ENCODE measurements at places on chromosomes 4 and X.

DNA sequence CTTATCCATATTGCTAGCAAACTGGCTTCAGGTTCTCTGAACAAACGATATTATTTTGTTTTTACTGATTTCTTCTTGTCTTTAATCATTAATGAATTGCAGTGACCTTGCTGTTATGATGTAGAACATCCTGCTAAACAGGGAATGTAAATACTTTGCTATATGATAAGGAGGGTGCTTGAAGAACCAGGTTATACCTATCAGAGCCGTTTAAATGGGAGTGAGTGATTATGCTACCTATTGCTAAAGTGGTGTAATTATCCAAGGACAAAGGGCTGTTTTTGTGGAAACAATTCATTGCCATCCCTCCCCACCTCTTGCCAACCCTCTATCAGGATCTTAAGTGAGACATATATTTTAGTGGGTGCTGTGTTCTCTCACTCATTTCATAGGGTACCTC, 788.9 kb downstream of the RPA4 start:
- no peak for DNase-seq

DNA sequence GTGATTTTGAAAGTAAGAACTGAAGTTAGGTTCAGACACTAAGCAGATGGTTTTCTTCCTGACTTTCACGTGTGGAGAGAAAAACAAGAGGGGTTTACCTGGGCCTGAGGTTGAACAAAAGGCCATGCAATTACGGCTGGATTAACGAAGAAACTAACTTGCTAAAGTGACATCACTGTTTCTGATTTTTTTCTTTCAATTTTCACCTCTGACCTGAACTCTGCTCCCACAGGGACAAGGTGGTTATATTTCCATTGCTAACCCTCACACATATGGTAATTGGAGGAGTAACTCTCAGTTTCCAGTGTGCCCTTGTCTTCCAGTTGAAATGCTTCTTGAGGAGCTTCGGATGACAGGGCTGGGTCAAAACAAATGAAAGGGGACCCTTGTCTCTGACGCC, 38.0 kb downstream of the MSN start:
- DNase-seq: no peak

DNA sequence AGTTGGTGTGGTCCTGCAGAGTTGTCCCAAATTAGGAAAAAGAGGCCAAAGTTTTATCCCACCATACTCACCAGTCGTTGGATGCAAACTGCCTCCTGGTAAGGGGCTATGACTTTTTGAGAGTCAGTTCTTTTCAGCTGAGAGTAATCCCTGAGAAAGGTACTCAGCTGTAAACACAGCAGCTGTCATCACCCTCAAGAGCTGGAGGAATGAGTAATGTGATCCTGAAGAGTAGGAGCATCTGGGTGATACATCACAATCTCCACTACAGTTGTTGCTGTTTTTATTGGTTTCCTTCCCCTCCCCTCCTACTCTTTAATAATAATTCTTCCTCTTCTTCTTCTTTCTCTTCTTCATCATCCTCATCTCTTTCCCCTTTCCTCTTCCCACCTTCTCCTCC, 5.7 kb downstream of the MAGEE1 start:
- no peak for DNase-seq

DNA sequence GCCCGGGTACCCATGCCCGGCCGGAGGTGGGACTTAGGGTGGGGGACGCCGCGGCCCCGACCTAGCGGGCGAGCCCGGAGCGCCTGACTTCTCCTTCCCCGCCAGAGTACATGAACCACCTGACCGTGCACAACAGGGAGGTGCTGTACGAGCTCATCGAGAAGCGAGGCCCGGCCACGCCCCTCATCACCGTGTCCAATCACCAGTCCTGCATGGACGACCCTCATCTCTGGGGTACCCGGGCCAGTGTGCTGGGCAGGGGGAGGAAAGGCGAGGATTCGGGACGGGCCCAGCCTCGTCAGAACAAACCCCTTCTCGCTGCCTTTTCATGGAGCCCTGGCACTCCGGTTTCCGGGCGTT, 622 bp downstream of the TAFAZZIN start:
- DNase-seq: no peak

- no peak for DNase-seq
Measured at GRCh38 chrX:134004084-134004483, 18.7 kb upstream of the GPC3 start.

GRCh38 chr4:110208419-110208818, 10.0 kb upstream of the ELOVL6 start:
- DNase-seq: no peak

DNA sequence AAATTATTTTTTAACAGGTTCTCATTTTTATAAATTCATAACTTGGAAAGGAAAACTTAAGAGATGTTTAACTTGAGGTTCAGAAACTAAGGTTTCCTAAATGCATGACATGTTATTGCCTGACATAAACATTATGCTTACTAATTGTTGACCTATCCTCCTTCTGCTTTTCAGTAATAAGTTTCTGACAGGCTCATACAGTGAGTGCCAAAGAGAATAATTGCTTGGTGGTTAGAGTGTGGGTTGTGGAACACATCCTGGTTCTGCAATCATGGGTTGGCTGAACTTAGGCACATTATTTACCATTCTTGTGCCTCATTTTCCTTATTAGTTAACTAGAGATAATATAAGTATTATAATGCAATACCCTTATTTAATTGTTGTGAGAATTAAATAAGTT, 56.5 kb downstream of the BMPR1B start:
- no peak for DNase-seq

DNA sequence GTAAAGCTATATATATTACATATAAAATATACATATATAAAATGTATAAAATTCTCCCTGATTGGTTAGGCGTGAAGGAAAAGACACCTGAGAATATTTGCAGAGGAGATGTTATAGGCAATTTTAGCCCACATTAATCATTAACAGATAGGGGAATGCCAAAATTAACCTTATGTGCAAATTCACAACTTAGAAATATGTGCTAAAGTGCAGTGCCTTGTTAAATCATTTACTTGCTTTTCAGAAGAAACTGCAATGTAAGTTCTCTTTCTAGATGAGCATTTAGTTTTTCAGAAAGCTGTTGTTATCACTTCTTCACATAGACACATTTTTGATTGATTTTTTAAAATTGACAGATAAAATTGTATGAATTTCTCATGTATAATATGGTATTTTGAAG, 5.6 kb downstream of the TASL start:
- no peak for DNase-seq

GRCh38 chr4:26542991-26543390, 40.9 kb upstream of the TBC1D19 start:
- DNase-seq: no peak

DNA sequence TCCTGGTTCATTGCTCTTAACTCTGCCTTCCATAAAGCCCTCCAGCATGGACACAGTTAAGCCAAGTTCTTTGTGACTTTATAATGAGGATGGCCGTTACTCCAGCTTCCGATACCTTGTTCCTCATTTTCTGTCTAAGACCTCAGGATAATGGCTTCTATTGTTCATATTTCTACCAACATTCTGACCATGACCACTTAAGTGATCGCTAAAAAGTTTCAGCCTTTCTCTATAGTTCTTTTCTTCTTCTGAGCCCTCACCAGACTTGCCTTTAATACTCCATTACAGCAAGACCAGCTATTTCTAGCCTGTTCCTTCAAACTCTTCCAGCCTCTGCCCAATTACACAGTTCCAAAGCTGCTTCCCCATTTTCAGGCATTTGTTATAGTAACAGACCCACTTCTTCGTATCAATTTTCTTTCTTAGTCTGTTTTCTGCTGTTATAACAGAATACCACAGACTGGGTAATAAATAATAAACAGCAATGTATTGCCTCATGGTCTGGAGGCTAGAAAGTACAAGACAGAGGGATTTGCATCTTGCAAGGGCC, 12.3 kb downstream of the RNF175 start:
- DNase-seq: no peak

DNA sequence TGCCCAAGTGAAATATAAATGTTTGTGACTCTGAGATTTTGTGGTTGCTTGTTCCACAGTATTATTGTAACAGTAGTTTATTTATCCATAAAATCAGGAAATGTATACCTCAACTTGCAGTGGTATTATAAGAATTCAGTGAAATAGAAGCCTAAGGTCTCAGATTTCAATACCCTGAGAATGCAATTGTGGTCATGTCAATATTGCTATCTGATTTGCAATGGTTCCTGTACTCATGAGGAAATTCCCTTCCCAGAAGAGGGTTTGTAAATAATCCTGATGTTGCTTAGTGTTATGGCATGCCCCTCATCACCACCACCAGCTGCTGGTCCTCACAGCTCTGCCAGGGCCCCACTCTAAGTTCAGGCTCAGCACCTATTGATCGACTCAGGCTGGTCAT, 67.8 kb downstream of the SLC34A2 start:
- no peak for DNase-seq

DNA sequence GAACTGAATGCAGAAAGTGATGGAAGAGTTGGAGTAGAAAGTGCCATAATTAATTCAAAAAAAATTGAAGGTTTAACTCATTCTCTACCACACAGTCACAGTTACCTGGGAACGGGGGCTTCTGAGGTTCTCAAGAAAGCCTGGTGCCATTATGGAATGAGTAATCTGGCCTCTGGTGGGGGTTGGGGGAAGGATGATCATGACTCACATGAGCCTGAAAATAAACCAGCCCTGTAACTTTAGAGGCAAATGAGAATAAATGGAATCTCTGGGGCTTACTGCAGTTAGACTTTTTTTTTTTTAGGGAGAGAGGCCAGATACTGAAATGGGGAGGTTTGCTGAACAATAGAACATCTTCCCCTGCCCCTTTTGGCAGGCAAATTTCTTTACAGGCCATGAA, 55.3 kb downstream of the SOD3 start:
- no peak for DNase-seq

DNA sequence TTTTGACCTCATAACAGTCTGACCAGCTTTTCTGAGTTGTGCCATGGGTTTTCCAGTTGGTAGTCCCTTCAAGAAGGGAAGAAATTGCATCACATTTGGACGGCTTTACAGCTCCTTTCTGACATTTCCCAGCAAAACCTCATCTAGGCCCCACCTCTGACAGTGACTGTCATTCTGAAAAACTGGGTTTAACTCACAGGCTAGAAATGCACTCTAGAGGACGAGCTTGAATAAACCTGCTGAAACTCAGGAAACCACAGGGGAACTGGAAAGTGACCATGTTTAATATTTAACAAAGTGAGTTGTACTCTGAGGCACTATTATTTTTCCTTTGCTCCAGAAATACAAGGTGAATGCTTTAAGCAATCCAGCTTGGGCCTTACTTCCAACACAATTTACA, 434.3 kb upstream of the RASGEF1B start:
- no peak for DNase-seq

DNA sequence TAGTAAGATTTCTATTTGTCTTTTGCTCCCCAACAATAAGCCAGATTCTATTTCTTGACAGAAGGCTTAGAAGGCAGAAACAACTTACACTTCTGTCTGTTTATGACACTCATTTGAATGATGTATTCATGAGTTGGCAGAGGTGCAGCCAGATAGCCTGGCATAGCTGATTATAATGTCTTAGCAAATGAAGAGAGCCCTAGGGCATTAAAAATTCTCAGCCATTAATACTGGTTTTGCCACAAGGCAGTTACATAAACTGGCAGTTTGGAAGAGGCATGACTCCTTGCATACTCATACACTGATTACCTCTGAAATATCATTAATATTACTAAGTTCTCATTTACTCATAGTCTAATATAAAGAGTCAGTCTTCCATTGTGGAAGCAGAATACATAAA, 728.5 kb upstream of the NDST4 start:
- DNase-seq: no peak

DNA sequence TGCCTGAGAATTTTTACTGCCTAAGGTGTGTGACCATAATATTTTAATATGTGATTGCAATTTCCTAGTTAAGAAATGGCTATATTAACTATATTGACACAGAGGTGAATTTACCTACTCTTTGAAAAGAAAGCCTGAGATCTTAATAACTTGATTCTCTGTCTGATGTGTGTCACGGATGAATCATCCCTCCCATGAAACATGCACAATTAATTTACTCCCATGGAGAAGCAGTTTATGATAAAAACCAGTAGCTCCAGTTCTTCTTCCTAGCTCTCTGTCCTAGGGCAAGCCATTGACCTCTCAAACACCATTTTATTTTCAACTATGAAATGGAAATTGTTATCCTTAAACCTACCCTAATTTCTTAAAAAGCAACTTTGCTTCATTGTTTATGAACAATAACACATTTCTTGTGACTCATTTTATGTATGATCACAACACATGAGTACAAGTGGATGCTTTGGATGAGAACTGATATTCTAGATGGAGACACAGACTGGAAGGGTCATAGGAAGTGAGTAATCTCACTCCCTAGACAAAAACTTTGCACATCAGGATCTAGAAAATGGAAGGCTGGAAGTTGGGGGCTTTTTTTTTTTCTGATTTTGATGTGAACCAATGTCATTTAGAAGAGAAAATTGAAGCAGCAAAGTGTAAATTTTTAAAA, 438.3 kb downstream of the GPAT3 start:
- no peak for DNase-seq

- DNase-seq: no peak
Measured at GRCh38 chrX:133350751-133351150, 64.5 kb downstream of the GPC4 start.

GRCh38 chr4:3532751-3533422, 665 bp upstream of the LRPAP1 start:
- peak; percentile 68 for DNase-seq

DNA sequence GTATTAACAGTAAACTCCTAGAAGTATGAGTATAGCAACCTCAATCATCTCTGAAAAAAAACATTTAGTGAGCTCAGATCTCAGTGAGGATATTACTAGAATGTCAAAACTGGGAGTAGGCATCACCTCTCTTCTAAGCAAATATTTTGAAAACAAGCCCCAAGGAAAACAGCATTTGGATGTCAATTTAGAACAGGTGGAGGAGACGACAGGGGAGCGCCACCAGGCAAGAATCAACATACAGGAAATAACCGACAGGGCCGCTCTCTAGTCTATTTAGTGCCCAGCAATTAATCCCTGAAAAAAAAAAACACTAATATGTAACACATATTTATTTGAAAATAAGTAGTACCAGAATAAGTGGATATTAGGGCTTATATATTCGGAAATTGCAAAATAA, 940.3 kb upstream of the ADGRL3 start:
- no peak for DNase-seq

DNA sequence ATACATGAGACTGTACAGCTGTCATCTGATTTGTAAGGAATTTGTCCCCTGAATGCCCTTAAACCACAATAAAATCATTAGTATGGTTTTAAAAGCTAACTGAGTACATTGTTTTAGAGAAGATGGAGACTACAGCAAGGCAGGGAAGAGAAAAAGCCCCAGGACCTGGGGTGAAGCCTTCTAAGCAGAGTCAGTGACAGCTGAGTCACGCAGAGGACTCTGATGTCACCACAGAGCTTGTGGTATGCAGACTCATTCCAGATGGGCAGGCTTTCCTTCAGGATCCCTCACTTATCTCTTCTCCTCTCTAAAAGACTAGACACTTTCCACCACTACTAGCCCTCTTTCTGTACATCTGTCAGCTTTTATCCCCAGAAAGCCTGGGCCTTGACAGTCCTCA, 97.1 kb upstream of the ATOH1 start:
- no peak for DNase-seq

DNA sequence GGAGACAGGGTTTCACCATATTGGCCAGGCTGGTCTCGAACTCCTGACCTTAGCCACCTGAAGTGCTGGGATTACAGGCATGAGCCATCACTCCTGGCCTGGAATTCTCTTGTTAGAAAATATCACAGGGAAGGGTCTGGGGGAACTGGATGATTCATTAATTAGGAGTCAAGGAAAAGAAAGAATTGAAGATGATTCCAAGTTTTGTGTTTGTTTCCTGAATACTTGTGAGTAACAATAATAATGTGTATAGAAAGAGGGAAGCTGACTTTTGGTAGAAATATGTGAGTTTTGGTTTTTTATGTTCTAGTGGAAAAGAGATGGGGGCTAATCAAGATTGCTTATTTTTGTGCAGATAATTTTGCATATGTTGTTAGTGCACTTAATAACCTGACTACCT, 77.3 kb upstream of the CLNK start:
- no peak for DNase-seq

Data from suprapubic skin (tissue), 4 donors.